ENCODE measurements at places on chromosomes 6 and 20.

GRCh38 chr20:24933266-24933908 lies 15.7 kb upstream of the CST7 start:
- no peak for DNase-seq

DNA sequence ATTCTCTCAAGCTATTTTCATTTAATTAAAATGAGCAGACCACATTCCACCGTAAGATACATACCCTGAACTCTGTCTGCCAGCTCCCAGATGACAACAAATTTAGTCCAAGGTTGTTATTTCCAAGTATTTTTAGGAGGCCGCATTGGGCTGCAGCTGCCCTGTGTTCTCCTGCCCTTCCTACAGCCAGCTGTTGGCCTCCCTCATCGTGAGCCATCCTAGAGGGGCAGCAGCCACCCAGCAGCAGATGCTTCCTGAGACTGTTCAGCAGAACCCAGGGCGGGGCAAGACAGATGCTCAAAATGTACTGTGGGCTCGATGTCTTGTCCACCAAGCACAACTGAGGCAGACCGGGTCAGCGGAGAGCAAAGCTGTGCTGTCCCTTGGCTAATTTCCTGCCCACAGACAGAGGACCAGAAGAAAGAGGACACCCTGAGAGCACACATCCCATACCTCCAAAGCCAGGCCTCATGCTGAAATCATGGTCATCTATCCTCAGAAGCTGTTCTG lies 16.4 kb downstream of the GABRR1 start:
- DNase-seq, result no peak

DNA sequence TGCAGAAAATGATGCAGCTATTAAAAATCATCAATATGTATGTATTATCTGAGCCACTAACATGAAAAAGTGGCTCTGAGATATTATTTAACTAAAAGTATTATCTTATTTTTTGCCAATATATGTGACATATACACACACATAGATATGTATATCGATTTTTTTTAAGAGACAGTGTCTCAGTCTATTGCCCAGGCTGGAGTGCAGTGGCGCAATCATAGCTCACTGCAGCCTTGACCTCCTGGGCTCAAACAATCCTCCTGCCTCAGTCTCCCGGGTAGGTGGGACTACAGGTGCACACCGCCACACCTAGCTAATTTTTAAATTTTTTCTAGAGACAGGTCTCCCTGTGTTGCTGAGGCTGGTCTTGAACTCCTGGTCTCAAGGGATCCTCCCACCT lies 1.6 kb upstream of the TRAF3IP2 start:
- no peak for DNase-seq

DNA sequence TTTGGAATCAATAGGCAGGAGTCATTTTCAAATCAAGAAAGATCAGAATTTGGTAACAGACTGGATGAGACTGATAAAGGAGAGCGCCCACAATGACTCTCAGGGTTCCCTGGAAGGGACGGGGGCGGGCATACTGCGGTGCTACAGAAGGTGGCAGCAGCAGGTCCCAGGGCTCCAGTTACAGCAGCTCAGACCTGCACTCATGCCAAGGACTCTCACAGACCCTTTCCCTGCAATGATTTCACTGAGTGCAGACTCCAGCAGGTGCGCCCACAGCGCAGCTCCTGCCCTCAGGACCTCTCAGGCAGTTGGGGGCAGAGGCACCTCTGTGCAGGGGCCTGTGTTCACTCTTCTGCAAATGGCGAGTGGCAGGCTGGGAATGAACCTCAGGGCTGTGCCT lies 359.8 kb downstream of the ZFAND3 start:
- no peak for DNase-seq

- no peak for DNase-seq
Measured at GRCh38 chr6:88166493-88167351, 575 bp upstream of the CNR1 start.

DNA sequence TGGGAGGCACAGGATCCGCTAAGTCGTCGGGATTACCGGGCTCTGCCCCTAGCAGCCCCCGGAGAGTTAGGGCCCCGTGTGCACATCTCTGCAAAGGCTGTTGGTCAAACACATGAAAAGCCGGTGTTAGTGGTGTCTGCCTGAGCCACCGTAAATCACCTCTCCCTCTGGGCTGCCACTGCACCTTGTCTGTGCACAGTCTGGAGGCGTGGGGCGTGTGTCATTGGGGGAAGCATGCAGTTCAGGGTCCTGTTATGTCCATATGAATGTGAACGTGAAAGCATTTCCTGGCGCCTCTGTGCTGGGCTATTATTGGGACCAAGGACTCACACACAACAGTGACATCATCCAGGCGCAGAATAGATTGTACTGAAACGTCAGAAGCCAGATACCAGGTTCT lies 305.6 kb downstream of the NRN1 start:
- DNase-seq, result no peak

- no peak for DNase-seq
Measured at GRCh38 chr6:41519745-41520699, 26.2 kb upstream of the FOXP4 start.

DNA sequence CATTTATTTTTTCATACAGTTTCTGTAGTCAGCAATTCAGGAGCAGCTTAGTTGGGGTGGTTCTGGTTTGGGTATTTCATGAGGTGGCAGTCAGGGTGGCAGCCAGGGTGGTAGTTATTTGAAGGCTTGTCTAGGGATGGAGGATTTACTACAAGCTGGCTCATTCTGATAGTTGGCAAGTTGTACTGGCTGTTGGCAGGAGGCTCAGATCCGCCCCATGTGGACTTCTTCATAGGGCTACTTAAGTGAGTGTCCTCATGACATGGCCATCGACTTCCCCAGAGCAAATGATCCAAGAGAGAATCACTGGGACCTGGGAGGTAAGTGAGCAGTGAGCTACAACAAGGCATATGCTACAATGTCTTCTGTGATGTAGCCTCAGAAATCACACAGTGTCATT lies 22.4 kb upstream of the CDKAL1 start:
- DNase-seq, result no peak

DNA sequence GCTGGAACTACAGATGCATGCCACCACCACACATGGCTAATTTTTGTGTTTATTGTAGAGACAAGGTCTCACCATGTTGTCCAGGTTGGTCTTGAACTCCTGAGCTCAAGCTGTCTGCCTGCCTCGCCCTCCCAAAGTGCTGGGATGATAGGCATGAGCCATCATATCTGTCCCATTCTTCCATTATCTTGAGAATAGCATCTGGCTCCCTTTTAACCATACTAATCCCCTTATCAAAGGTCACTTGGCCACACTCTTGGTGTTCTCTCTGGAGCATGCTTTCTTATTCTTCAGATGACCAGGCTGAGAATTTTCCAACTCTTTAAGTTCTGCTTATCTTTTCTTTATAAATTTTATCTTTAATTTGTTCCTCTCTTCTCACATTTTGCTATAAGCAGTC lies 15.9 kb upstream of the TRERF1 start:
- no peak for DNase-seq

- no peak for DNase-seq
Measured at GRCh38 chr20:51531712-51532456, 10.6 kb downstream of the NFATC2 start.

- DNase-seq, result no peak
Measured at GRCh38 chr20:17545127-17545526, 13.9 kb upstream of the BFSP1 start.

GRCh38 chr6:134979142-134979541 lies 29.2 kb upstream of the ALDH8A1 start:
- no peak for DNase-seq

GRCh38 chr6:38215225-38215624 lies 395.7 kb downstream of the ZFAND3 start:
- no peak for DNase-seq

DNA sequence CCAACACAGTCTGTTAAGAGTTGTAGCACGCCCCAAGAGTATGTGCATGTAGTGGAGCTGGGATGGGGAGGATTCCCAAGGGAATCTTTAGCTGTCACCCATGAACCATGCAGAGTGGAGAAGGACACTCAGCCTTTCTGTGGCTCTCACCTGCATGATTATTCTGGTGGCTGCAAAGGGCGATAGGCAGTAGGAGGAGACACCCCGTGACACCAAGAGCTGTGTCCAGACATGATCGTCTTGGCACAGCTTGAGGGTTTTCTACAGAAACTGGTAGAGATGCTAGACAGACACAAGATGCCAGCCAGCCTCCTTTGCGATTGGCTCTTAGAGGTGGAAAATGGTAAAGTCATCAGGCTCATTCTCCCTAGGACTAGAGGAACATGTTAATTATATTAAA lies 3.1 kb upstream of the CSE1L start:
- no peak for DNase-seq

DNA sequence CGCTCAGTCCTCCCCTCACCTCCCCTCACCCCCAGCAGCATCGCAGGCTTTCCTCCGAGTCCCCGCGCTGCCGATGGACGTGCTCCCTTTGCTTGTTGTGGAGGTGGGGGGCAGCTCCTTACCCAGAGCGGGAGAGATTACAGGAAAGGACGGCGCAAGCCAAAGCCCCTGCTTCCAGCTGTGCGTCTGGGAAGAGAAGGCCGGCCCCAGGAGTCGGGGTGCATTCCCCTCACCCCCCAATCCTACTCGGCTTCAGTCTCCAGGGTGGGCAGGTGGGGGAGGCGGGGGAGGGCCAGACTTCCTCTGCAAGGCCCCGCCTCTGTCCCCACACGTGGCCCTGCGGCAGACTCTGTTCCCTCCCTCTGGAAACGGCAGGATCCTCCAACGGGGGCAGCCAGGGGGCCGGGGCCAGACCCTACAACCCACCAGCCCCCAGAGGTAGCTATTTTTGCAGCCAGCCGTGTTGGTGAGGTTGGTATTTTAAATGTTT lies 43.6 kb downstream of the NTSR1 start:
- DNase-seq, result no peak

GRCh38 chr6:147506704-147507114 lies 1.8 kb upstream of the SAMD5 start:
- DNase-seq, result peak; percentile 9

- no peak for DNase-seq
Measured at GRCh38 chr20:17622851-17623508, 53.1 kb downstream of the DSTN start.

- DNase-seq, result no peak
Measured at GRCh38 chr20:24489631-24490260, 20.3 kb downstream of the SYNDIG1 start.

- DNase-seq, result no peak
Measured at GRCh38 chr6:155297669-155298068, 16.6 kb downstream of the TFB1M start.

- DNase-seq, result no peak
Measured at GRCh38 chr6:22026164-22026678, 270.6 kb downstream of the PRL start.

DNA sequence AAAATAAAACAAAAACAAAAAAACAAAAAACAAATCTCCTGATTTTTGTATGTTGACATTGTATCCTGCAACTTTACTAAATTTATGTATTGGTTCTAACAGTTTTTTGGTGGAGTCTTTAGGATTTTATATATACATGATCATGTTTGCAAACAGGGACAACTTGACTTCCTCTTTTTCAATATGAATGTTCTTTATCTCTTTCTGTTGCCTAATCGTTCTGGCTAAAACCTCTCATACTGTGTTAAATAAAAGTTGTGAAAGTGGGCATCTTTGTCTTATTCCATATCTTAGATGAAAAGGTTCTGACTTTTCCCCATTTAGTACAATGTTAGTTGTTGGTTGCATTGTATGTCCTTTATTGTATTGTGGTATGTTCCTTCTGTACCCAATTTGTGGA lies 261.7 kb upstream of the NOX3 start:
- DNase-seq, result no peak

DNA sequence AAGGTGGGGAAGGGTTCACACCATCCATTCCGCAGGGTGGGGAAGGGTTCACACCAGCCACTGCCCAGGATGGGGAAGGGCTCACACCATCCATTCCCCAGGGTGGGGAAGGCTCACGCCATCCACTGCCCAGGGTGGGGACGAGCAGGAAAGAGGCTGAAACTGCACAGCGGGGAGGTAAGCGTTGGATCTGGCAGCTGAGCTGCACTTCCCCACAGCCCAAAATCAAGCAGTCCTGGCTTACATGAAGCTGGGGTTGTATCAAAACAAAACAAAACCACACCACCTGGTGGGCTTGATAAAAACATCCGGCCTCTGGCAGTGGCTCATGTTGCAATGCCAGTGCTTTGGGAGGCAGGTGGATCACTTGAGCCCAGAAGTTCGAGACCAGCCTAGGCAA lies 268.5 kb downstream of the TAF4 start:
- DNase-seq, result no peak

GRCh38 chr6:88455317-88455716 lies 289.2 kb upstream of the CNR1 start:
- DNase-seq, result no peak

DNA sequence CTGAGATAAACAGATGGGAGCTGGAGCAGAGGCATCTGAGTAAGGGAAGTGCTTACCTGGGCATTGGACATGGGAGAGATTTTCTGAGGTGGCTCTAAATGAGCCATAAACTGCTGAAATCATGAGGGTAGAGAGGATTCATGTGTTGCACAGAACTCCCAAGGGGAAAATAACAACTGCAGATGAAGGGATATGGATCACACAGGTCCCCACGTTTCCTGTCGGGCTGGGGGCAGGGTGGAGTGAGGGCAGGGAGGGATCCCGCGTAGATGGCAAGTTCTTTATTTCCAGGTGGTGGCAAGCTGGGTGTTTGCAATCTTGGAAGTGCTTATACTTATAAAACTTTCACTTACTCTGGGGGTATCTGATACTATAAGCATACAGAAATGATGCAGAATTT lies 422.6 kb upstream of the FLRT3 start:
- DNase-seq, result no peak

DNA sequence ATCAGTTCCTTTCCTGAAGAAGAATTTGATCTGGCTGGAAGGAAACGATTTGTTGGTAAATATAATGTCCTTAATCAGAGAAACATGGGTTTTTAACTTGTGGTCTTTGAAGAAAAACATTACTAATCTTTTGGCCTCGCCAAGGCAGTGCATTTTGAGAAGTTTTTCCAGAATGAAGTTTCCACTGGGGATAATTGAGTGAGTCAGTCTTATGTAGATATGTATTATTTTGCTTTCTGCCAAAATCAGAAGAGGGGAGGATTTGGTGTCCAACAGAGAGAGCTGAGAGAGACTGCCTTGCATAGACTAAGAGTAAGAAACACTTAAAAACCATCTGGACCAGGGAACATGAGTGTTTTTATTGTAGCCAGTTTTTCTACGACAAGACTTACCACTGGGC lies 79.9 kb downstream of the FNDC1 start:
- DNase-seq, result no peak

GRCh38 chr6:135897087-135897486 lies 45.6 kb downstream of the PDE7B start:
- DNase-seq, result no peak

GRCh38 chr6:76506808-76507207 lies 434.3 kb upstream of the IMPG1 start:
- DNase-seq, result no peak

DNA sequence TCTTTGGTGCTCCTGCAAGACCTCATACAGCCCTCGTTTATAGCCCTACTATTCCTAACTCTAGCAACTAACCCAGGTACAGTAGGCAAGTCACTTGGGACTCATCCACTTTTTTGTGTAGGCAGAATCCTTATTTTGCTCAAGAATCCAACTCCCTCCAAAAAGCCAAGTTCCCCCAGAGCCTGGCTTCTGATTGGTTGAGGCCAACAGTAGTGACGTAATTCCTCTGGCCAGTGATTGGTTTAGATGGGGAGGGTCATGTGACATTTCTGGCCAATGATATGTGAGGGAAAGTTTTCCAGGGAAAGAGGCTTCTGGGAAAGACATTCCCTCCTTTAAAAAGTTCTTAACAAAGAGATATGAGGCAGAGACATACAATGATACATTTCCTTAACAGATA lies 32.1 kb downstream of the KIAA1755 start:
- no peak for DNase-seq

GRCh38 chr6:129273161-129273560 lies 390.2 kb downstream of the LAMA2 start:
- DNase-seq, result no peak
